ENCODE measurements at places on chromosomes 3 and 15. TPM values are rescaled to one million over a fixed set of nuclear protein-coding genes. Genes with fewer than 3 reads are reported as not detected.
A peak's percentile ranks its signal among the peaks of the same experiment; 100 is the strongest.

Gene OCA2
- total RNA-seq = 0.31 TPM

Gene CELF6
- 0.13 TPM for total RNA-seq

Gene IL5RA
- not detected for total RNA-seq

Gene UMPS
- 56.4 TPM for total RNA-seq

Gene MNS1
- total RNA-seq = 4.3 TPM

Gene TTLL13
- total RNA-seq = not detected

Gene SCN5A
- total RNA-seq = 8.0 TPM

GRCh38 chr15:65917407-65917756 lies 48.1 kb downstream of the RAB11A start:
- H3K4me3 ChIP-seq = no peak overlapping the region
- no peaks in the 10 kb centered on the region for H3K27me3 ChIP-seq
- H3K36me3 ChIP-seq = no peaks in the 10 kb centered on the region
- H3K4me1 ChIP-seq = peaks cover 2% of the 10 kb centered on the region
- no peak overlapping the region for H3K27ac ChIP-seq

DNA sequence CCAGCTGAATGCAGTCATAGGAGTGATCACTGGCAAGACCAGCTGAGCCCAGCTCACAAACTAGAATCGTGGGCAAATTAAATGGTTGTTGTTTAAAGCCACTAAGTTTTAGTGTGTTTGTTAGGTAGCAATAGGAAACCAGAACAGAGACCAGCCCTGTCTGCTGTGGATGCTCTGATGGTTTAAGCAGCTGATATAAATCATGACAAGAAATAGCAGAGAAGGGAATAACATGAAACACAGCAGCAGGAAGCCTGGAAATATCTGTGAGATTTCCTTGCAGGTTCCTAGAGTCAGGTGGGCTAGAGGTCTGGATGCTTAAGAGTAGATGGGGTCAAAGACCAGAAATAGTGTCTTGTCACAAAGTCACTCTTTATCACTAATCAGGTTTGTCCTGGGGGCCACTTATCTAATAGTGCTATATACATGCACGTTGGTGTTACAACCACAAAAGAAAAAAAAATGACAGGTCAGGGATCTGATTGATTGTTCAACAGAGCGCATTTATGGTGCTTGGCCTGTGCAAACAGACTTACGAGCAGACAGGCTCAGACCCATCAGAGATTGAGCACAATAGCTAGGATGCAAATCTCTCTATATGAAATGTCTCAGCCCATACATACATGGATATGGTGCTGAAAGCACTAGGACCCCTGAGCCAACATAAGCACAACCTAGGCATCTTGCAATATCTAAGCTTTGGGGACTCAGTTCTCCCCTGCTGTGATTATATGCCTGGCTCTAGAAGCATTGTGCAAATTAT lies 967.7 kb downstream of the AGBL1 start:
- no peaks in the 10 kb centered on the region for H3K27me3 ChIP-seq
- H3K4me1 ChIP-seq = no peaks in the 10 kb centered on the region
- H3K27ac ChIP-seq = no peak overlapping the region
- no peak for DNase-seq

DNA sequence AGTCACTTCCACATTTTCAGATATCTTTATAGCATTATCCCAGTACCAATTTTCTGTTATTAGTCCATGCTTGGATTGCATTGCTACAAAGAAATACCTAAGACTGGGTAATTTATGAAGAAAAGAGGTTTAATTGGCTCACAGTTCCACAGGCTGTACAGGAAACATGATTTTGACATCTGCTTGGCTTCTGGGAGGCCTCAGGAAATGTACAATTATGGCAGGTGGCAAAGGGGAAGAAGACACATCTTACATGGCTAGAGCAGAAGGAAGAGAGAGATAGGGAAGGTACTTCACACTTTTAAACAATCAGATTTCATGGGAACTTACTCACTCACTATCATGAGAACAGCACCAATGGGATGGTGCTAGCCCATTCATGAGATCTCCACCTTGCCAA lies 172.3 kb upstream of the GPR149 start:
- H3K4me1 ChIP-seq = no peaks in the 10 kb centered on the region
- DNase-seq = no peak
- H3K27me3 ChIP-seq = no peaks in the 10 kb centered on the region
- no peaks in the 10 kb centered on the region for H3K36me3 ChIP-seq
- no peak overlapping the region for H3K27ac ChIP-seq

- H3K27ac ChIP-seq = no peak overlapping the region
- DNase-seq = peak; percentile 56
- H3K27me3 ChIP-seq = no peaks in the 10 kb centered on the region
- H3K4me1 ChIP-seq = peaks cover 2% of the 10 kb centered on the region
Measured at GRCh38 chr3:136862617-136863322, 762 bp downstream of the NCK1 start.

GRCh38 chr15:72176159-72176558 lies 21.4 kb downstream of the GRAMD2A start:
- H3K27ac ChIP-seq = no peak overlapping the region
- H3K36me3 ChIP-seq = no peaks in the 10 kb centered on the region
- no peak overlapping the region for H3K4me3 ChIP-seq
- H3K4me1 ChIP-seq = no peaks in the 10 kb centered on the region

DNA sequence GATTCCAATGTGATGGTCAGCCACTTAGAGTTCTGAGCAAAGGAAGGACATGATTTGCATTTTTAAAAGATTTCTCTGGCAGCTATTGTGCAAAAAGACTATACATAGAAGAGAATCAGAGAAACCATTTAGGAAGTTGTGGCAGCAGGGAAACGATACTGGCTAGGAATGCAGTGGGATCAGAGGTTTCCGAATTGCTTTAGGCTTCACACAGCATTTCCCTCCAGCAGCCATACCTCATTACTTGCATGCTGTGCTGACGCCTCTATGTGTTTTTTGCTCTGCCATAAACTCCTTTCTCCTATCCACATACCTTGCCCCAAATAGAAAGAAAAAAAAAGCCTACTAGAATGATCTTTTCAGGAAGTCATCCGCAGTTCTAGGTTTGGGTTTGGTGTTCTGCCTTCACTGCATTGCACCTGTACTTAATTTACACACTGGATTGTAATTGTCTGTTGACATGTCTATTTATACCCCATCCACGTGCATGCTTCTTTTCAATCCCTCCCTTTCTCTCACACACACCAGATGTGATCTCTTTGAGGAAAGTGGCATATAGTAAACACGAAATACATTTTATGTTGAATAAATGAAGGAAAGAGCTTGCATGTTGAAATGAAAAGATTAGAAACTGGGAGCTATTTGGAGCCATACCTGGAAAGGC lies 860.3 kb upstream of the SEMA6D start:
- no peak overlapping the region for H3K4me3 ChIP-seq
- no peaks in the 10 kb centered on the region for H3K27me3 ChIP-seq
- DNase-seq = no peak

- no peaks in the 10 kb centered on the region for H3K4me1 ChIP-seq
- DNase-seq = peak; percentile 44
- H3K36me3 ChIP-seq = no peaks in the 10 kb centered on the region
- H3K27me3 ChIP-seq = peaks cover 19% of the 10 kb centered on the region
- no peak overlapping the region for H3K27ac ChIP-seq
Measured at GRCh38 chr3:154428286-154429206, 1.4 kb downstream of the GPR149 start.

DNA sequence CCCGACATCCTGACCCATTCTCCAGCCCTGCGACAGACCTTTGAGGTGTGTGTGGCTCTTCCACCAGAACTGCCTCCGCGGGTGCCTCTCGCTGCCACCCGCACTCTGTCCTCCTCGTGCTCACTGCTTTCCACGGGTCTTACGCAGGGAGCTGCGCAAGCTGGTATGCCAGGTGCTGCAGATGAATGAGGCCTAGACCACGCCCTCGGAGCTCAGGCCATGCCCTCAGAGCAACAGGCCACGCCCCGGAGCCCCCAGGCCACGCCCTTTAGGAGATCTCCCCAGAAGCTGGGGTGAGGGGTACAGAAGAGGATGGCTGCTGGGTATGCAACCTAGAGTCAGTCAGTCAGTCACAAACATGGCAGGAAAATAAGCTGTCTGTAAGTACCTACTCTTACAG lies 300.3 kb downstream of the GABRG3 start:
- no peaks in the 10 kb centered on the region for H3K27me3 ChIP-seq
- no peak overlapping the region for H3K27ac ChIP-seq
- peak; percentile 54 for DNase-seq
- peaks cover 2% of the 10 kb centered on the region for H3K36me3 ChIP-seq

GRCh38 chr3:42838571-42838970 lies 29.3 kb downstream of the ACKR2 start:
- H3K4me3 ChIP-seq = no peak overlapping the region
- no peaks in the 10 kb centered on the region for H3K36me3 ChIP-seq
- no peaks in the 10 kb centered on the region for H3K4me1 ChIP-seq
- H3K27ac ChIP-seq = no peak overlapping the region
- no peak for DNase-seq

DNA sequence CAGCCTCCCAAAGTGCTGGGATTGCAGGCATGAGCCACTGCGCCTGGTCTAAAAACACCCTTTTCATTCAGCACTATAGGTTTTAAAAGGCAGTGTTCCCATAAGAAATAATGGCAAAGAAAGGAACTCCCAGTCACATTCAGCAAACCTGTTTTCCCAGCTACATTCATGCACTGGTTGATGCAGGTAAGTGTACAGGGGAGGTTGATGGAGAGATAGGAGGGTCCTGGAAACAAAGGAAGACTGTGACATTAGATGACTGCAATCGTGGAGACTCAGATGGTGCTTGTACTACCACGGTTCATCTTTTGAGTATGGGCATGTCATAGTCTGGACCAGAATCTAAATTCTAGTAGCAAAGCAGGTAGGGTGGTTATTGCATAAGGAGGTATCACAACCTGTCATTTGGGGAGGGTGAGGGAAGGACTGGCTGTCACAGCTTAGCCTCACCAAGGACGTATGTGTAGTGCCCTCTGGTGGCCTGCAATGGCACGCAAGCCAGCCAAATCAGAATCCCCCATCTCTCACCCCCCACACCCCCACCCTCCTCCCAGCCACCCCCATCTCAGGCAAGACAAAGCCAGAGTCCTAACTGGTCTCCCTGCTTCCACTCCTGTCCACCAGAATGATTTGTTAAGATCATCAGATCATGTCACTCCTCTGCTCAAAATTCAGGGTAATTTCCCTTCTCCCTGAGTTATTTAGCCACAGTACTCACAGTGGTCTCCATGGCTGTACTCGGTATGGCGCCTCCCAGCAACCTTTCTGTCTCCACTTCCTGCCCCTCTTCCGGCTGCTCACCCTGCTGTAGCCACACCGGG lies 28.8 kb upstream of the UBL7 start:
- no peaks in the 10 kb centered on the region for H3K4me1 ChIP-seq
- peak; percentile 82 for DNase-seq
- H3K36me3 ChIP-seq = peaks cover 4% of the 10 kb centered on the region
- peak overlapping the region; percentile 45 for H3K4me3 ChIP-seq
- no peak overlapping the region for H3K27ac ChIP-seq

DNA sequence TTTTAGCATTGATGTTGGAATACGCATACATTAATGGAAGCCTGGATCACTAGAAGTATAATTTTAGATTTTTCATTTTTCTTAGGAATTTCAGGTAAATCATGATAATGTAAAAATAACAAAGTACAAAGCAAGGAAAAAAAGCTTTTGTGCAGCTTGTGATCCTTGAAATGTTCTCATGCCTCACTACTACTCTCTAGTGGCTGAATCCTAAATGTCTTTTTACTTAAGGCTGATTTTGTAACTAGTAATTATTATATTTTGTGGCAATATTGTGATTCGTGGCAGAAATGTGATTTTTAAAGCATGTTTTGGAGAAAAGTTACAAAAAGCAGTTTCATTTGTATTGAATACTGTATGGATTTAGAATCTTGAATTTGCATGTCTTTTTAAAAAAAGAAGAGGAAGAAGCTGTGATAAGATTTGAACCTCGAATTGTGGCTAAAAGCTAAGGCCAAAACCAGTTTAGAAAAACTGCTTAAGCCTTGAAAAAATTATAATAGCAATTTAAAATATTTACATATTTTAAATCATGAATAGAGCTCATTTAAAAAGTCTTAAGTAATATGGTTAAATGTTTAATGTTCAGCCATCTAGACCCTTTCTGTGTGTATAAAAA lies 39.0 kb downstream of the U2SURP start:
- H3K4me1 ChIP-seq = no peaks in the 10 kb centered on the region
- no peak overlapping the region for H3K27ac ChIP-seq
- no peaks in the 10 kb centered on the region for H3K27me3 ChIP-seq
- no peak for DNase-seq
- H3K4me3 ChIP-seq = no peak overlapping the region
- H3K36me3 ChIP-seq = peaks cover 36% of the 10 kb centered on the region

DNA sequence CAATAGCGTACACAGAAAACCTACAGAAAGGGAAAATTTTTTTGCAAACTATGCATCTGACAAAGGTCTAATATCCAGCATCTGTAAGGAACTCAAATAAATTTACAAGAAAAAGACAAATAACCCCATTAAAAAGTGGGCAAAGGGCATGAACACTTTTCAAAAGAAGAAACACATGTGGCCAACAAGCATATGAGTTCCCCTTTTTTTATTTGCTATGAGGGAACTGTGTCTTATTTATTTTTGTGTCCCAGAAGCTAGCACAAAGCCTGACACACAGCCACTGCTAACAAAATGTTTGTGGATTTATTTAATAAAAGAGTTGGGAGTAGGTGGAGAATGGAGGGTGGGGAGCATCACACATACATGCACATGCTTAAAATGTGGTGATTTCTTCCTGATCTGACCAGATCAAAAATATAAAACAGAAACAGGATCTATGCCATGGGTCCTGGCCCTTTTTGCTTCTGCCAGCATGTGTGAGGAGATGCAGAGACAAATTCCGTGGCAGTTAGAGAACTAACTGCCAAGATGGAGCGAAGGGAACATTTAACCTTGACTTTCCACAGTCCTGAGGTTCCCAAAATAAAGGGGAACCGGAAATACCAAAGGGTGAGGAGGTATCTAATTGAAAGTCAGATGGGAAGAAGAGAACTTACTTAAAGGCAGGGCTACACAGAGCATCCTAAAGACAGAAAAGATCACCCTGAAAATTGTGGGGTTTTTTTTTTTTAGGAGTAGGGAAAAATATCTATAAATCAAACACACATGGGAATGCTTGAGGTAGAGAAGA lies at the start of gene TMEM202:
TMEM202 (plus strand) TSS at position 510 of the 793 bp plus-strand sequence; CDS start at position 532, 22 bp downstream.
- no peak within 1 kb of the TSS for H3K27ac ChIP-seq
- H3K36me3 ChIP-seq = 0 out of 3 replicates have a peak, but pooled peaks cover 4% of the 10 kb centered on the region
- no peaks in the 10 kb centered on the region for H3K4me1 ChIP-seq
- H3K27me3 ChIP-seq = no peaks in the 10 kb centered on the region
- no peak within 1 kb of the TSS for H3K4me3 ChIP-seq

DNA sequence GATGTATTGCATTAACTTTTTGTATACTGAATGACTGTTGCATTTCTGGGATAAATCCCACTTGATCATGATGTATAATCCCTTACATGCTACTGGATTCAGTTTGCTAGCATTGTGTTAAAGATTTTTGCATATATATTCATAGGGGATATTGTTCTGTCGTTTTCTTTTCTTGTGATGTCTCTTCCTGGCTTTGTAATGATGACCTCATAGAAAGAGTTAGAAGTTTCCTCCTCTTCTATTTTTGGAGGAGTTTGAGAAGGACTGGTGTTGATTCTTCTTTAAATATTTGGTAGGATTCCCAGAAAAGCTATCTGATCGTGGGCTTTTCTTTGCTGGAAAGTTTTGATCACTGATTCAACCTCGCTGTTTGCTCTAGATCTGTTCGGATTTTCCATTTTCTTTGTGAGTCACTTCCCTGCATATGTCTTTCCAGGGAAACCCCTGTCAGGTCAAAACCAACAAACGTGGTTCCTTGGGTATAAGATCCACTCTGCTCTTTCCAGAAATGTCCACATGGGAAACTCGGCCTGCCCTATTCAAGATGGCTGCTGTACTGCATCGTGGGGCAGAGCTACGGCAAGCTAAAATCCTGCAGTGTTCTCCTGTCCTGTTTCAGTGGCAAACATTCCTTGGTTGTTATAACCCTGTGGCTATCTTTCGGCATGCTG lies 120.4 kb downstream of the GABRG3 start:
- H3K4me3 ChIP-seq = no peak overlapping the region
- H3K36me3 ChIP-seq = peaks cover 2% of the 10 kb centered on the region
- DNase-seq = no peak
- H3K4me1 ChIP-seq = peaks cover 2% of the 10 kb centered on the region
- no peaks in the 10 kb centered on the region for H3K27me3 ChIP-seq

Data from H9 (cell line).